Type B pancreatic cell (in vitro differentiated cells): ENCODE measurements at places on chromosomes 13 and 19.

DNA sequence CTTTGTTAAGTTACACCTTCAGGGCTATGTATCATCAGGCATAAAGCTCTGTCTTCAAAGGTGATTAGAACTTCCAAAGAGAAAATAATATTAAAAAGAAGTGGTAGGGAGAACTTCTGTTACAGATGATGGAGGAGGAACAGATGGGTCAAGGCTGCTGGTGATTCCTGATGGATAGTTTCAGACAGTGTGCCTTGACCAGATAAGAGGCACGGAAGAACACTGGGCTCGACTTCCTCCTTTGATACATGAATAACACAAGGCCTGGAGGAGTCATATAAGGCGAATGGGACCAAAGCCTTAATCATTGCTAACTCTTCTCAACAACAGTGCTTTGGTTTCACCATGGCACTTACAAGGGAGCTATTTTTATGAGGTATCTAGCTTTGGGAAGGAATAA, 128.1 kb upstream of the RXFP2 start:
- DNase-seq, result no peak

GRCh38 chr19:13169769-13170168, 19.6 kb downstream of the IER2 start:
- DNase-seq, result no peak

- DNase-seq, result no peak
Measured at GRCh38 chr19:43811837-43812236, 9.6 kb upstream of the LYPD5 start.

GRCh38 chr13:92843549-92843948, 383.1 kb upstream of the GPC6 start:
- DNase-seq, result no peak

DNA sequence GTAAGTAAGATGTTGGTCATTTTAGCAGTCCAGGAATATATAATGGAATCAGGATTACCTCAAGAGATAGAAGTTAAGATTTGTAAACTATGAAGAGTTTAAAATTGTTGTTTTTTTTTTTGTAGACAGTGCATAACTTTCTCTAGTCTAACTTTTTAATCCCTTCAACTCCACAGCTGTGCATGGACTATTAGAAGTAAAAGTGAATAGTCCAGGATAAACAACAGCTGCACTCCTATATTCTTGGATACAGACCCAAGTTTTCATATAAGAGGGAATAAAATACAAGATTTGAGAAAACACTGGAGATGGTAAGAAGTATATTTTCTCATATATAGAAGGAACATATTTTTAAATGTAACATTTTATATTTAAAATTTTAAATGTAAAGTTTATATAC, 1509.9 kb downstream of the SLITRK5 start:
- DNase-seq, result no peak

DNA sequence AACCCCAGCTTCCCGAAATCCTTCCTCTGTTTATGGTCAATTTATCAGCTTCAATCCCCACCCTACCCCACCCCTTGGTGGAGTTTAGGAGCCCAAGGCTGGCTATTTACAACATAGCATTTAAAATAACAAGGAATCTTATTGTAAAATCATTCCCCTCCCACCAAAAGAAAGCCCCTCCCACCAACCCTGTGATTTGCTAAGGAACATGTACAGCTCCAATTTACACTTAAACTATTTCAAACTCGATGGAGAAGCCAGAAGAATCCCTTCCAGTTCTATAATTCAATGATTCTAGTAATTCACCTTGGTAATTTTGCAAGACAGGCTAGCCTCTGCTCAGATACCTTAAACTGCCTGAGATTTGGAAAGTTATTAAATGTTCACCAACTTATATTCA, 3.0 kb downstream of the LATS2 start:
- DNase-seq, result no peak

DNA sequence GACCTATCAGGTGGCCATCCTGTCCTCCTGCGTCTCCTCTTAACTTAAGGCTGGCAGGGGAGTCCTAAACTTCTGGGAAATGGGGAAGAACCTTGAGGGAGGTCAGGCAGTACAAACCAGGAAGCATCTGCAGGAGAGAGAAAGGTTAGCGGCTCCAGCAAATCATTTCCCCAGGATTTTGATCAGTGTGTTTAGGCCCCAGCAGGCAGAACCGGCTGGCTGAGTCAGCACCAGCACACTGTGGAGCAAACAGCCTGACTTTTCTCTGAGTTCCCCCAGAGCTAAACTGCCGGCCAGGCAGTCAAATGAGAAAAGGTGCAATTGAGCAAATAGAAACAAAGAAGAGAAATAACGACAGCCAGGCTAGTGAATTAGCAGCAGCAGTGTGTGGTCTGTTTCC, 46.7 kb upstream of the MEDAG start:
- DNase-seq, result no peak

- no peak for DNase-seq
Measured at GRCh38 chr19:46020819-46021125, 2.1 kb downstream of the PGLYRP1 start.

DNA sequence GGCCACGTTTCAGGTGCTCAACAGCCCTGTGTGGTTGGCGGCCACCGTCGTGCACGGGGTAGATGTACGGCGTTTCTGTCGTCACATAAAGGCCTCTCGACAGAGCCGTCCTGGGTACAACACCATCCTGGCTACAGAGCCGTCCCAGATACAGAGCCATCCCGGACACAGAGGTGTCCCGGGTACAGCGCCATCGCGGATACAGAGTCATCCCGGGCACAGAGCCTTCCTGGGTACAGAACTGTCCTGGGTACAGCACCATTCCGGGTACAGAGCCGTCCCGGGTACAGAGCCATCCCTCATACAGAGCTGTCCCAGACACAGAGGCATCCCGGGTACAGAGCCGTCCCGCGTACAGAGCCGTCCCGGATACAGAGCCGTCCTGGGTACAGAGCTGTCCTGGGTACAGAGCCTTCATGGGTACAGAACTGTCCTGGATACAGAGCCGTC, 222.7 kb upstream of the SOX1 start:
- DNase-seq, result peak; percentile 47

DNA sequence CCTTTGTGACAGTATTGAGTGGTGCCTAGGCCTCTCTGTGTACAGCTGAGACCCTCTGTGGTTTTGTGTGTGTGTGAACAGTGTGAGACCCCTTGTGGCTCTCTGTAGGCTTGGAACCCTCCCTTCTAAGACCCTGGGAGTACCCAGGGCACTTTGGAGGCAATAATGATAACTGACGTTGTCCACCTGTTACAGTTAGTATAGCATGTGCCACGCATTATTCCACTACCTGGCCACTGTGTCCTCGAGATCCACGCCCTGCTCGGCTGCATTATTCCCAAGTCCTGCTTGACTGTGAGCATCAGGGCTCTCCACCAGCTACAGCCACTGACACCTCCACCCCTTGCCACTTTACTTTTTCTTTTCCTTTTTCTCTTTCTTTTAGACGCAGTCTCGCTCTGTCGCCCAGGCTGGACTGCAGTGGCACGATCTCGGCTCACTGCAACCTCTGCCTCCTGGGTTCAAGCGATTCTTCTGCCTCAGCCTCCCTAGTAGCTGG, 2.0 kb downstream of the GRAMD1A start:
- no peak for DNase-seq

GRCh38 chr13:85806553-85807175, 7.4 kb upstream of the SLITRK6 start:
- DNase-seq, result no peak

- no peak for DNase-seq
Measured at GRCh38 chr13:98310485-98311199, 133.6 kb upstream of the RNF113B start.

DNA sequence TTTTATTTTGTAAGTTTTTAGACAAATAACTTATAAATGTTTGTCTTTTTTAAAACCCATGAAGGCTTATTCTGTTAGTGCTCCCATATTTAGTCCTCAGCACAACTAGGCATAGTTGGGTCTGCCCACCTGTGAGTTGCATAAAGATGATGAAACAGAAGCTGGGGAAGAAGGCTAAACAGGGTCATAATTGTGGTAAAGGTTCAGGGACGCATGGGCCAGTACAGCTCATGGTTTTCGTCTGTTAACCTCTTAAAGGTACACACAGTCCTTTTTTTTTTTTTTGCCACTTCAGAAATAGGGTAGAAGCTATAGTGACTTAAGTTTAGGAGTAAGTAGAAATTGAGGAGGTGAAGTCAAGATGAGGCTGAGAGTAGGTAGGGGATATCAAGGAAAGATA, 58.3 kb downstream of the TM9SF2 start:
- no peak for DNase-seq

DNA sequence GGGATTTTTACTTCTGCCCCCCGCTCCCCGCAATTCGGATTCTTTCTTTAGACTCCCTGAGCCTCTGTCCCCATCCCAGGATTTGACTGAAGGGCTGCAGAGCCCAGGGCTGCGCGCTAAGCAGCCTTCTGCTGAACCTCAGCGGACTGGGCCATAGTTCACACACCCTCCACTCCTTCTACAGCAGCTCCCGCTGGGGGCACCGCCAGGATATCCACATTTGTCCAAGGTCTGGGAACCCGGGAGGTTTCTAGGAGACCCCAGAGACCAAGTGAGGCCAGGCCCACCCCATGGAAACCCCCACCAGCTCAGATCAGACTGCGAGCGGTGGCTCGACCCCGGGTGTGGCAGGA, 463.3 kb downstream of the ITGBL1 start:
- DNase-seq, result no peak

DNA sequence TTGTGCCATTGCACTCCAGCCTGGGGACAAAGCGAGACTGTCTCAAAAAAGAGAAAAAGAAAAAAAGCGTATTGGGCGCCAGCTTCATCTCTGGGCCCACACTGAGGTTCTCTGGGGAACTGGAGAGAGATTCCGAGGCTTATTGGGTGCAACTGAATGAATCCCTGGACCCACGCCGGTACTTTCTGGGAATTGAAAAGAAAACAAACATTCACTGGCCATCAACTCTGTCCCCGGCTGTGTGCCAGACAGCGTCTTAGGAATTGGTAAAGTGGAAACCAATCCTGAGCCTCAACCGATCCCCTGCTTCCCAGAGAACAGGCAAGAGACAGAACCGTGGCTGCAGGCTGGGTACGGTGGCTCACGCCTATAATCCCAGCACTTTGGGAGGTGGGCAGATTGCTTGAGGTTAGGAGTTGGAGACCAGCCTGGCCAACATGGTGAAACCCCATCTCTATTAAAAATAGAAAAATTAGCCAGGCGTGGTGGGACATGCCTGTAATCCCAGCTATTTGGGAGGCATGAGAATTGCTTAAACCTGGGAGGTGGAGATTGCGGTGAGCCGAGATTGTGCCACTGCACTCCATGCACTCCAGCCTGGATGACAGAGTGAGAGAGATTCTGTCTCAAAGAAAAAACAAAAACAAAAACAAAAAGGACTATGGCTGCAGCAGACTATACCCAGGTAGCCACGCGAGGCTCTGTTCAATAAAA, 8.6 kb downstream of the ANO8 start:
- no peak for DNase-seq

GRCh38 chr13:97319113-97319720, 97.1 kb downstream of the MBNL2 start:
- no peak for DNase-seq

DNA sequence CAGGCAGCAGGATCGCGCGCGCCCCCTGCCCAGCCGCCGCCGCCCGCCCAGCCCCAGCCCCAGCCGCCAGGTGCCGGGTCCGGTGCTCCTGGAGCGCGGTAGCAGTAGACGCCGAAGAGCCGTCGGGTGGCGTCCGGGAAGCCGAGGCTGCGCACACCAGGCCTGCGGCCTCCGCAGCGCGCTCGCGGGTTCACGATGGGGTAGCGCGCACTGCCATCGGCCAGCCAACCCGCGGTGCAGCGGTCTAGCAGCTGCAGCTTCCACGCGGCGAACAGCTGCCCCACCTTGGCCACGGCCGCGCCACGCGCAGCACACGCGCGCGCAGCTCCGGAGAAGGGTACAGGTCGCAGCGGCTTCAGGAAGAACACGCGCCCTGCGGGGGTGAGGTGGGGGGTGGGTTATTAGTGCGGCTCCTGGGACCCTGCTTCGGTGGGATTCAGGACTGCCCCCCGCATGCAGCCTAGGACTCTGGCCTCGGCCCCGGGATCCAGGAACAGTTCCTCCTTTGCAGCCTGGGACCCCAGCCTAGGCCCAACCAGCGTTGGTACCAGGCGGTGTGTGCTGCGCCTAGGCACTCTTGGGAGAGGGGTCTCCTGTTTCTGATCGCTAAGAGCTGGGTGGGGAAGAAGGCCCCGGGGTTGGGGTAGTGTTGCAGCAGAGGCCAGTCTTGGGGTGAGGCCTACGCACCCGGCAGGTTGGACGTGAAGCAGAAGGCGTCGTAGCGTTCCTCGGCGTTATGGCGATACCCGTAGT, 15.1 kb downstream of the TM6SF2 start:
- DNase-seq, result no peak

GRCh38 chr13:25699056-25699455, 327.3 kb downstream of the ATP8A2 start:
- DNase-seq, result no peak

GRCh38 chr13:29937379-29937778, 87.0 kb upstream of the UBL3 start:
- no peak for DNase-seq

DNA sequence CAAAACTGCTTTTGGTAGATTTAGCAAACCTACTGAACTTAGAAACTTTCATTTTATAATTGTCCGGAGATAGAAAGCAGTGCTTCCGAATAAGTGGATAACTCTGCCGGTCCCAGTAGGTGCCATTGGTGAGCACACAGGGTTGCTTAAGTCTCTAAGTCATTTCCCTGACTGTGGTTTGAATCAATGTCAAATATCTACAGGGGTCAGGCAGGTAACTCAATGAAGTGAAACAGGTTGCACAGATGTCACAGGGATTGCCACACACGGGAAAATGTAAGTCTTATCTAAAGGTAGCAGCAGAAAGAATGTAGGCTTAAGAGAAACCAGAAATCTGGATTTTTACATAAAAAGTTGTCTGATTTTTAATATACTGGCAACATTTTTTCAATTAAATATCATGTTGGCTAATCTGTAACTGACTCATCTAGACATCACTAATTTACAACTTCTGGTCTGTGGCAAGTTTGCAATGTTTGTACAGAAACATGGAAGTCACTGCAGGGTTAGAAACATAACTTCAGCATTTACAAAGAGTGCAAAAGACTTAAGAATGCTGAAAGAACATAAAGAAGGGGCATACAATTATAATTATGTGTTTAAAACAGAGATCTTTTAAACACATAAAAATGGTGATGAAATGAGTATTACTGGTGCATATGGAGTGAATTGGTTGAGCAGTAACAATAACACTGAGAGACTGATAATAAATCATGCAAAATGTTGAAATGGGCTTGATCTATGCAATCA, 14.3 kb upstream of the LRRC63 start:
- DNase-seq, result no peak

GRCh38 chr19:45097776-45098520, 5.0 kb downstream of the PPP1R37 start:
- no peak for DNase-seq

DNA sequence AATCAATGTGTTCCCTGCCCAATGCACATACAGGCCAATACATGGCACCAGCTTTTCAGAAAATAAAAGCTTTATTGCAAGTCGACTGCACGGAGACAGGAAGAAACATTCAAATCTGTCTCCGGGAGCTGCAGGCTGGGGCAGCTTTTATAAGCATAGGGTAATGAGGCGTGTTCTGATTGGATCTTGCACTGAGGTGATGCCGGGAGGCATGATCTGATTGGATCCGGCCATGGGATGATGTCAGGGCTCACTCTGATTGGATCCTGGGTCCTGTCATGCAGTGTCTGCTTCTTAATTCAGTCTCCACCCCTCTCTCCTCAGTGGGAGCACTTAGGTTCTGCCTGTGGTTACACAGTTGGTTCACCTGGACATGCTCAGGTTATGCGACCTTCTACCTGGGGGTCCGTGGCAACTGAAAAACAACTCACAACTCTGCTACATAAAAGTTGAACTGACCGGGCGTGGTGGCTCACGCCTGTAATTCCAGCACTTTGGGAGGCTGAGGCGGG, 11.8 kb upstream of the FBN3 start:
- no peak for DNase-seq
